T-helper 2 cell treated with Interferon-gamma antibody and Interleukin-4, amounts not matched to agents 5 μg/mL and 100 μg/mL, for 36 hours (primary cell): ENCODE measurements at places on chromosomes 2 and 18.
A peak's percentile ranks its signal among the peaks of the same experiment; 100 is the strongest.

- no peaks in the 10 kb centered on the region for H3K36me3 ChIP-seq
- H3K27ac ChIP-seq: no peak overlapping the region
- no peaks in the 10 kb centered on the region for H3K27me3 ChIP-seq
- DNase-seq: no peak
- H3K4me3 ChIP-seq: no peak overlapping the region
These were observed 976.3 kb downstream of the TMEM182 start for GRCh38 chr2:103738108-103738507.

DNA sequence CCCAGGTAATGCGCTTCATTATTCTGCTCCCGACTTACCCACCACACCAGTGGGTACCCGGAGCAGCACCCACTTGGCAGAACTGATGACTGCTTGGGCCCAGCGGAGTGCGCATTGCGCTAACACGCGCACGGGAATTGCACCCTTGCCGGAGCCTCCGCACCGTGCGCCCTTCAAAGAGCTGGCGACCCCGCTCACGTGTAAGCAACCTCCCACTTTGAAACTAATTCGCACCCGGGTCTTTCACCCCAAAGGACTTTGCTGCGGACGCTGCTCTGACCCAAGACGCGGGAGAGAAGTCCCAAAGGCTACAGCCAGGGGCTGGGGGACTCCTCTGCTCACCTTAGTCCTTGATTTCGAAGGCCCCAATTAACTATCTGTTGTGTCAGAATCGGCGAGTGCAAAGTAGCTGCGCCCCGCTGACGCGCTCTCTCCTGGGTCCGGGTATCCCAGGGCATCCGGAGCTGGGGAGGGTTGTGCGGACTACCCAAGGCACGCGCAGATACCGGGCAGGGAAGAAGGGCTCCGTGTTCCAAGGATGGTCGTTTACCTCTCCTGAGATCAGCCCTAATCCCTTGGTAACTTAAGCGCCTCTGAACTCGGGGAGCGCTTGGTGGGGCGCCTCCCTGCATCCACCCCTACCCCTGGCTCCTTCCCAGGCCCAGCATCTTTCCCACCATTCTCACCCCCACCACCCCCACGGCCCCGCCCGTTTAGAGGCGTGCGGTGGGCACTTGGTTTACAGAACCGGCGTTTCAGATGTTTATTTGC, 13.1 kb upstream of the SATB2 start:
- peaks cover 82% of the 10 kb centered on the region for H3K27me3 ChIP-seq
- peaks cover 1% of the 10 kb centered on the region for H3K4me1 ChIP-seq
- no peak overlapping the region for H3K4me3 ChIP-seq
- no peak for DNase-seq
- H3K27ac ChIP-seq: no peak overlapping the region

DNA sequence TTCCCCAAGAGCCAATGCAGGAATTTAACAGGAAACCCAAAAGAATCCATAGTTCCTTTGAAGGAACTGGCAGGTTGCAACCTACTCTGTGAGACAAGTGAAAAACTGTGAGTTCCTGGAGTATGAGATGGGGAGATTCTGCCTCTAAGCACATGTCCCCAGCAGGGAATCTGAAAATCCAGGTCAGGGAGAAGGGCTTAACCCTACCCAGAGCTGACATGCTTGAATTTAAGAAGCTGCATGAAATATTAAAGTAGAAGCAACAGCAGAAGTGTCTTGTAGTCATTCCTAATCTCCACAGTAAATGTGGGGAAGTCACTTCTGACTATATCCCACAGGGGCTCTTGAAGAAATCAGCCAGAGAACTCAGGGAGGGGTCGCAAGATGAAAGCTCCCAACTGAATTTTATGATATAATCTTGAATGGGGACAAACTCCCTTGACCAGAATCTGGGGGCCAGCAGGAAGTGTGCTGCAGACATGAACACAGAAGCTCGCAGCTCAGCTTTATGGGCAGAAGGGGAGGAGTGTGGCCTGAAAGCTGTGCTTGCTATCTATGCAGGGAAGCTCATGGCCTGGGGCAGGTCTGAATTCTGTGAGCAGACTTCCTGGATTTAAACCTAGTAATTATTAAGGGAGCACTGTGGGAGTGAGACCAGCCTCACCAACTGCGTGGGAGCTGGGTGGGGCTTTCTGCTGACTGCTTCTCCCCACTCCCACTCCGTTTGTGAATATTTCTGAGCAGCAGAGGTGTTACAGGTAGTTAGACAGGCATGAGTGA, 184.1 kb upstream of the KYNU start:
- H3K36me3 ChIP-seq: no peaks in the 10 kb centered on the region
- DNase-seq: no peak
- no peak overlapping the region for H3K27ac ChIP-seq
- no peak overlapping the region for H3K4me3 ChIP-seq

DNA sequence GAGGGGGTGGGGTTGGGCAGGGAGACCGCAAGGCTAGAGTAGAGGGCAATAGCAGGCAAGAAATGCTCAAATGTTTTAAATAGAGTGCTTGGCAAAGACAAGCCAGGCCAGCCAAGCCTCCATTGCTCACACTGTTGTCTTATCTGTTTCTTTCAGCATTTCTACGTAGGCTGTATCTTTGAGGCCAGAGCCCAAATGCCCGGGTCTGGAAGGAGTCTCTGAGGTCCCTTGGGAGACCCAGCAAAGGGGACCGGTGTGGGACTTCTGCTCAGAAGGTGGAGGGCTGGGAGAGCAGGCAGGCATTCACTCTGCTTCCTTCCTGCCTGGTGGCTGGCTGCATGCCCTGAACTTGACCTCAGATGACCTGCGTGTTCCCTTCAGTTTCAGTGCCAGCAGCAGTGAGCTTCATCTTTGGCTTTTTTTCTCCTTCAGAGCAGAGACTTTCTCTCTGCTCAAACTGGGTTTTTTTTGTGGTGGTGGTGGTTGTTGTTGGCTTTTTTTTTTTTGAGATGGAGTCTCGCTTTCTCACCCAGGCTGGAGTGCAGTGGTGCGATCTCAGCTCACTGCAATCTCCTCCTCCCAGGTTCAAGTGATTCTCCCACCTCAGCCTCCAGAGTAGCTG, 13.7 kb upstream of the TET3 start:
- peak overlapping the region; percentile 81 for H3K27ac ChIP-seq
- H3K27me3 ChIP-seq: no peaks in the 10 kb centered on the region
- H3K4me3 ChIP-seq: peak overlapping the region; percentile 77
- peaks cover 46% of the 10 kb centered on the region for H3K4me1 ChIP-seq

GRCh38 chr2:124836416-124836815, 811.3 kb downstream of the CNTNAP5 start:
- H3K27ac ChIP-seq: no peak overlapping the region
- no peaks in the 10 kb centered on the region for H3K36me3 ChIP-seq
- H3K4me3 ChIP-seq: no peak overlapping the region

- no peak for DNase-seq
- H3K36me3 ChIP-seq: no peaks in the 10 kb centered on the region
- peaks cover 6% of the 10 kb centered on the region for H3K27me3 ChIP-seq
- no peak overlapping the region for H3K4me3 ChIP-seq
- no peak overlapping the region for H3K27ac ChIP-seq
- no peaks in the 10 kb centered on the region for H3K4me1 ChIP-seq
These were observed 93.9 kb upstream of the LTBP1 start for GRCh38 chr2:32852856-32853255.

- peaks cover 13% of the 10 kb centered on the region for H3K27me3 ChIP-seq
- H3K27ac ChIP-seq: no peak overlapping the region
- H3K4me3 ChIP-seq: no peak overlapping the region
- H3K36me3 ChIP-seq: peaks cover 3% of the 10 kb centered on the region
These were observed 174.4 kb downstream of the ACOXL start for GRCh38 chr2:110906613-110907298.

DNA sequence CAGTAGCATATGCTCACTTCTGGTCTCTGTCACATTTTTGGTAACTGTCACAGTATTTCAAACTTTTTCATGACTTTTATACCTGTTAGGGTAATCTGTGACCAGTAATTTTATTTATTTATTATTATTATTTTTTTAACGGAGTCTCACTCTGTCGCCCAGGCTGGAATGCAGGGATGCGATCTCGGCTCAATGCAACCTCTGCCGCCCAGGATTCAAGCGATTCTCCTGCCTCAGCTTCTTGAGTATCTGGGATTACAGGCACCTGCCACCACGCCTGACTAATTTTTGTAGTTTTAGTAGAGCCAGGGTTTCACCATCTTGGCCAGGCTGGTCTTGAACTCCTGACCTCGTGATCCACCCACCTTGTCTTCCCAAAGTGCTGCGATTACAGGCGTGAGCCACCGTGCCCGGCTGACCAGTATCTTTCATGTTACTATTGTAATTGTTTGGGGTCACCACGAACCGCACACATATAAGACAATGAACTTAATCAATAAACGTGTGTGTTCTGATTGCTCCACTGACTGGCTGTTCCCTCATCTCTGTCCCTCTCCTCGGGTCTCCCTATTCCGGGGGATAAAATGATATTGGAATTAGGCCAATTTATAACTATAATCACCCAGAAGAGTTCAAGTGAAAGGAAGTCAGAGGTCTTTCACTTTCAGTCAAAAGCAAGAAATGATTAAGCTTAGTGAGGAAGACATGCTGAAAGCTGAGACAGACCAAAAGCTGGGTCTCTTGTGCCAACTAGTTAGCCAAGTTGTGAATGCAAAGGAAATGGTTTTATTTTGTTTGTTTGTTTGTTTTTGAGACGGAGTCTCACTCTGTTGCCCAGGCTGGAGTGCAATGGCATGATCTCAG, 22.9 kb downstream of the TGIF1 start:
- no peak for DNase-seq
- H3K36me3 ChIP-seq: no peaks in the 10 kb centered on the region
- peaks cover 13% of the 10 kb centered on the region for H3K4me1 ChIP-seq
- H3K27ac ChIP-seq: no peak overlapping the region

GRCh38 chr2:207121784-207122183, 44.0 kb downstream of the KLF7 start:
- H3K27ac ChIP-seq: no peak overlapping the region
- no peak overlapping the region for H3K4me3 ChIP-seq
- H3K27me3 ChIP-seq: no peaks in the 10 kb centered on the region
- DNase-seq: no peak
- H3K36me3 ChIP-seq: peaks cover 34% of the 10 kb centered on the region
- peaks cover 24% of the 10 kb centered on the region for H3K4me1 ChIP-seq

- no peaks in the 10 kb centered on the region for H3K4me1 ChIP-seq
- DNase-seq: no peak
- H3K27me3 ChIP-seq: peaks cover 11% of the 10 kb centered on the region
- no peaks in the 10 kb centered on the region for H3K36me3 ChIP-seq
These were observed 44.4 kb upstream of the HPCAL1 start for GRCh38 chr2:10258326-10258725.

GRCh38 chr2:61712060-61712459, 141.8 kb downstream of the FAM161A start:
- no peak for DNase-seq
- H3K4me3 ChIP-seq: no peak overlapping the region
- no peaks in the 10 kb centered on the region for H3K36me3 ChIP-seq
- H3K4me1 ChIP-seq: peaks cover 5% of the 10 kb centered on the region
- no peak overlapping the region for H3K27ac ChIP-seq

DNA sequence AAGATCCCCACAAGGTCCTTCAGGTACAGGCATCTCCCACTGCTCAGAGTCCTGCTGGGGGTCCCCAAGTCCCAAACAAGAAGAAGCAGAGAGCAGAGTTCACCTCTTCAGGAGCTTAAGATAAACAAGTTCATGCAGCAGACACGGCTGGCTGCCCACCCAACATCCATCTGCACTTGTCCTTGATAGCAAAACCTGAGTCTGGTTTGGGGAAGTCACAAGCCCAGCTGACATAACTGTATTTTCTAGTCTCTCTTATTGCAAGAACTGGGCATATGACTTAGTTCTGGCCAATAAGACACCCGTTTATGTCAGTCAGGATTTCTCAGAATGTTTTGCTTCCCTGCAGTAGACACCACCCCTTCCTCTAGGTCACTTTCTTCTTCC, 31.8 kb downstream of the AFF3 start:
- H3K27me3 ChIP-seq: peaks cover 37% of the 10 kb centered on the region
- no peak for DNase-seq
- H3K36me3 ChIP-seq: no peaks in the 10 kb centered on the region
- H3K4me3 ChIP-seq: no peak overlapping the region
- H3K27ac ChIP-seq: no peak overlapping the region
- peaks cover 11% of the 10 kb centered on the region for H3K4me1 ChIP-seq

DNA sequence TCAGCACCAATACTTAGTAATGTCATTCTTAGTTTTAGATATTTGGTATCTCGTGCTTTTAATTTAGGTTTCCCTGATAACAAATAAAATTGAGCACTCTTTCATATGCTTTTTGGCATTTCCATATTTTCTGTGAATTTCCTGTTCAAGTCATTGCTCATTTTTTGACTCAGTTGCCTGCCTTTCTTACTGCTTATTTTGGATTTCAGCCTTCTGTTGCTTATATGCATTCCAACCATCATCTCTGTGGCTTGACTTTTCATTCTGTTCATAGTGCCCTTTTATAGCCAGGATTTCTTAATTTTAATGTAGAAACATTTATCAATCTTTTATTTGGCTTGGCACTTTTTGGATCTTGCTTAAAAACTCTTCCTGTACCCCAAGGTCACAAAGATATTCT, 14.5 kb upstream of the KIF3C start:
- no peaks in the 10 kb centered on the region for H3K36me3 ChIP-seq
- no peak overlapping the region for H3K4me3 ChIP-seq
- peaks cover 10% of the 10 kb centered on the region for H3K4me1 ChIP-seq
- peaks cover 7% of the 10 kb centered on the region for H3K27me3 ChIP-seq

GRCh38 chr18:3842844-3843243, 392.9 kb downstream of the TGIF1 start:
- no peak for DNase-seq
- no peaks in the 10 kb centered on the region for H3K36me3 ChIP-seq
- H3K27me3 ChIP-seq: peaks cover 2% of the 10 kb centered on the region
- no peak overlapping the region for H3K4me3 ChIP-seq

DNA sequence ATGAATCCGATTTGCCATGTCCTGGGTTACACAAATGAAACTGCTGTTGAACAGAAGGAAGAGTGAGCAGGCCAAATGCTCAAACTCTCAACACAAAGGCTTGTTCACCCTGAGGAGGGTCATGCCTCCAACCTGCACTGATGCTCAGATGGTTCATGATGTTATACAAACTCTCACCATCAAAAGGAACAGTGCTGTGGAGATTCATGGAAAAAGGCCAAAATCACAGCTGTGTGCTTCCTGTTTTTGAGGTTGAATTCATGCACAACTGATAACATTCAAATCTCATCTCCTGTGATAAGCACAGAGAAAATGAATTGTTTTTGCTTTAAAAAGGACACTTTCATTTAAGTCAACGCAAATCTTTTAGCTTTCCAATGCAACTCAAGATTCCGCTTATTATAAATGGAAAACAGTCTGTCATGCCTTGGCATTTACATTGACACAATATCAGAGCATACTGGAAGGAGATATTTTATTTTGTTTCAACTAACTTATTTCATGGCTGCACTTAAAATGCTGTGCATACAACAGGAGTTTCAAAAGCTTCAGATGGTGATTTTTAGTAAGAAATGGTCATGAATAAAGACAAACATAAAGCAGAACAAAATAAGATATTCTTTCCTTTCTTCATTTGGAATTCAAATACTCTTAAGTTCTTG, 22.2 kb upstream of the TTN start:
- H3K4me1 ChIP-seq: peaks cover 4% of the 10 kb centered on the region
- no peak for DNase-seq
- H3K27me3 ChIP-seq: no peaks in the 10 kb centered on the region
- no peak overlapping the region for H3K4me3 ChIP-seq
- no peak overlapping the region for H3K27ac ChIP-seq
- peaks cover 10% of the 10 kb centered on the region for H3K36me3 ChIP-seq
